ENCODE measurements at places on chromosomes 12 and 14.
A peak's percentile ranks its signal among the peaks of the same experiment; 100 is the strongest.

DNA sequence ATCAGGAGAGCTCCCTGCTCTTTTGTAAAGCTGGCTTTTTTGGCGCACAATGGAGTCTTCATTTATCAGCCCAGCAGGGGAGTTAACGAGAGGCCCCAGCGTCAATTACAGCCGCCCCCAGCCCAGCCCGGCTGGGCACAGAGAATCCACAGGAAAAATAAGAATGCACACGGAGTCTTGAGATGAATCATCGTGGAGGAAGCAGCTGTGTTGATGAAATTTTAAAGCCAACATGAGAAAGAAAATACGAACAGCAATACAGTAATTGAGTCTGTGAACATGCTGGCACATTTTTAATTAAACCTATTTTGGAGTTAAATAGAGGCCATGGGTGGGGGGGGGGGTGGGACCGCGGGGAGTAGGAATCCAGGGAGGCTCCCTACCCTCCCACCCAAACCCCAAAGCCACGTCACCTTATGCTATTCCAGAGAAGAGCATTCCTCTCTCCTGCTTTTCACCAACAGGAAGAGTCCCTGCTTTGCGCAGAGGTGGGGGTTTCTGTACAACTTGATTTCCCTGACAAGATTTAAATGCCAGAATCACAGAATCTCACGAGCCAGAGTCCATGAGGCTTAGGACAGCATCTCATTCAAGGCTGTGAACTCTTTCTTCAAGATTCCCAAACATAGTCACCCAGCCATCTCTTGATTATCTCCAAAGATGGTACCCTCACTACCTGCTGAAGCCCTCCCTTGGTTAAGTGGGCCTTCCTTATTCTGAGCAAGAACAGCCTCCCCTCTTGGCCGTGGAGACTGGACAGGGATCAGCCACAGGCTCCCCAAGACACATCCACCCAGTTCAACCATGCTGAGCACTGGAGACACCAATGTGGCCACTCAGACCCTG is 50.3 kb downstream of the CCNK start:
- no peak for DNase-seq

GRCh38 chr12:9509464-9510161 is 98.1 kb downstream of the KLRB1 start:
- no peak for DNase-seq

DNA sequence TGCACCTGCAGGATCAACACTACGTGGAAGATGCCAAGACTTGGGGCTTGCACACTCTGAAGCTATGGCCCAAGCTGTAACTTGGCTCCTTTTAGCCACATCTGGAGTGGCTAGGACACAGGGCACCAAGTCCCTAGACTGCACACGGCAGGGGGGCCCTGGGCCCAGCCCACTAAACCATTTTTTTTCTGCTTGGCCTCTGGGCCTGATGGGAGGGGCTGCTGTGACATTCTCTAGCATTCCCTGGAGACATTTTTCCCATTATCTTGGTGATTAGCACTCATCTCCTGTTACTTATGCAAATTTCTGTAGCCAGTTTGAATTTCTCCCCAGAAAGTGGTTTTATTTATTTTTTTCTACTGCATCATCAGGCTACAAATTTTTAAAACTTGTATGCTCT is 1080.7 kb downstream of the LRFN5 start:
- DNase-seq: no peak

- no peak for DNase-seq
Observed at GRCh38 chr12:31756977-31757420, 28.2 kb upstream of the AMN1 start.

GRCh38 chr12:77686760-77687159 is 143.9 kb upstream of the NAV3 start:
- DNase-seq: no peak

GRCh38 chr14:47507861-47508260 is 167.5 kb downstream of the MDGA2 start:
- DNase-seq: no peak

- no peak for DNase-seq
Observed at GRCh38 chr12:132140501-132140900, 3.6 kb downstream of the DDX51 start.

DNA sequence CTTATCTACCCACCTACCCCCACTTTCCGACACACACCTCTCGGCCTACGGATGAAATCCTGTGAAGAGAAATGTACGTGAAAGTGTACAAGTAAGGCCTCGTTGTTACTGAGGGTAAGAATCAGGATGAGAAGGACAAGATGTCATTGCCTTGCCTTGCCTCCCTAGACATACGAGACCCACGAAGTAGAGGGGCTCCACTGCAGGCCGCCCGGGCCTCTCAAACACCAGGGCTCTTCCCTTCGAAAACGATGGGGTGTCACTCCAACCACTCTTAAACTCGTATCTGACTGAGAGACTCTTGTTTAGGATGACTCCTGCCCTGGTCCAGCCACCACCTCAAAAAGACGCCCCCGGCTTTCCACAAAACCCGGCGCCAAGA is 498 bp downstream of the RACGAP1 start:
- DNase-seq: no peak

DNA sequence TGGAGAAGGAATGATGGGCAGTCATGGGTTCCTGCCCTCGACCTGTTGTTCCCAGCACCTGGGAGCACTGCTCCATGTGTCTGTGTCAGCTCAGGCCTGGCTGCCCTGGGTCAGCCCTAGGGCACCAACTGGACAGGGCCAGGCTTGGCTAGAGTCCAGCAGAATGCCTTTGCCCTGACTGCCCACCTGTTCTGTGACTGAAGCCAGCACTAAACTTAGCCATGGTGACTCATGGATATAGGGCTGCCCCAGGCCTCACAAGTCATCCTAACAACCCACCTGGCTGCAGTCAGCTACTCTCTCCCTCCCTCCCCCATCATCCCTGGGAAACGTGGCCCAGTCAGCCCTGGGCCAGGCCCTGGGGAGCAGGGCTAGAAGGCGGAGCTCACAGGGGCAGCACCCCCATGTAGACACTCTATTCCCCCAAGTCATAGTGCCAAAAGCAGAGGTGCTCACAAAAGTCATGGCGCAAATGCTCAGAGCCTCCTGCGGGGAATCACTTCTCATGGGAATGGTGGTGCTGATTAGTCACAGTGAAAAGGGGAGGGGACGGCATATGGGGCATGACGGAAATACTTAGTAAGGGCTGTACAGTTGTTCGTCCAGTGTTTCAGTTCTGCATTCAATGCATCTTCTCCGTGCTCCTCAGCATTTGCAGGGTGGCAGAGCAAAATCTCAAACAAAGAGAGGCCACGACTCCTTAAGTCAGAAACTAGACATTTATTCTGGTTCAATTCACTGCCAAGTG is 52.0 kb upstream of the NTF3 start:
- no peak for DNase-seq

- DNase-seq: no peak
Observed at GRCh38 chr12:47931187-47931586, 26.4 kb upstream of the VDR start.

GRCh38 chr12:54359762-54360351 is 4.4 kb downstream of the GPR84 start:
- DNase-seq: no peak

- DNase-seq: no peak
Observed at GRCh38 chr14:95504135-95505029, 12.1 kb downstream of the SYNE3 start.

GRCh38 chr14:74579447-74580274 is 32.4 kb downstream of the LTBP2 start:
- no peak for DNase-seq

GRCh38 chr12:112381406-112381882 is 787 bp downstream of the HECTD4 start:
- DNase-seq: peak; percentile 23

- DNase-seq: no peak
Observed at GRCh38 chr12:100295764-100296555, 29.0 kb downstream of the SCYL2 start.

GRCh38 chr12:89578499-89578898 is 52.7 kb upstream of the POC1B start:
- no peak for DNase-seq

DNA sequence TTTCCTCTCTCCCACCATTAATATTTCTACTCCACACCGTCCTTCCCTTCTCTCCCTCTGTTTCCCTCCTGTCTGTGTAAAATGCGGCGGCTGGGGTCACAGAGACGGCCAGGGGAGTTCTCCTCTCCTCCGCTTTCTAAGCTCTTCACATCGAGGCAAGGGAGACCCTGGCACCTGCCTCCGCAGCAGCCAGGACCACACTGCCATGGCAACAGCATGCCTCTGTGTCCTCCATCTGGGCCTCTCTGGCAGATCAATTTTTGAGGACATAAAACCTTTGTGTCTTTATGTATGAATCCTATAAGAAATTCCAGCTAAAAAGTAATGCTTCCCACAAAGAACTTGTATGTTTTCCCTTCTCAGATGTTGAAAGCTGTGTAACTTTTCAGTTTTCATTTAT is 41.4 kb downstream of the DYRK4 start:
- no peak for DNase-seq

DNA sequence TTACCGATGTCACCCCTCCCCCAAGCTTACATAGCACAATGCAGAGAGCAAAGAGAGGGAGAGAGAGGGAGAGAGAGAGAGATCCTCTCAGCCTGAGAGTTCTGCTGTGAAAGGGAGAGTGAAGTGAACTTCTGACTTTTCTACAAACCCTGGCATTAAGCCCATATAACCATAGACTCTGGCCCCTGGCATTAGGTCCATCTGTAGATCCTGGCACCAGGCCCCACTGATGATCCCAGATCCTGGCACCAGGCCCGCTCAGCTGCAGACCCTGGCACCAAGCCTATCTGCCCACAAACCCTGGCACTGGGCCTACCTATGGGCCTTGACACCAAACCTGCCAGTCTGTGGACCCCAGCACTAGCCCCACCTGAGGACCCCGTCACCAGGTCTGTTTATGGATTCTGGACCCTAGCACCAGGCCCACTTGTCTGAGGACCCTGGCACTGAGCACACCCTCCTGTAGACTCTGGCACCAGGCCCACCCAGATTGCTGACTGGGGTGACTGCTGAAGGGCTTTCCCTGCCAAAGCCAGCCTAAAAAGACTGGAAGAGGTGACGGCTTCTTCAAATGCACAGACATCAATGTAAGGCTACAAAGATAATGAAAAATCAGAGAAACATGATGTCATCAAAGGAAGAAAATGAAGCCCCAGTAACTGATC is 14.5 kb upstream of the KRT83 start:
- no peak for DNase-seq

- DNase-seq: no peak
Observed at GRCh38 chr14:22163051-22163450, 426.0 kb downstream of the DAD1 start.

DNA sequence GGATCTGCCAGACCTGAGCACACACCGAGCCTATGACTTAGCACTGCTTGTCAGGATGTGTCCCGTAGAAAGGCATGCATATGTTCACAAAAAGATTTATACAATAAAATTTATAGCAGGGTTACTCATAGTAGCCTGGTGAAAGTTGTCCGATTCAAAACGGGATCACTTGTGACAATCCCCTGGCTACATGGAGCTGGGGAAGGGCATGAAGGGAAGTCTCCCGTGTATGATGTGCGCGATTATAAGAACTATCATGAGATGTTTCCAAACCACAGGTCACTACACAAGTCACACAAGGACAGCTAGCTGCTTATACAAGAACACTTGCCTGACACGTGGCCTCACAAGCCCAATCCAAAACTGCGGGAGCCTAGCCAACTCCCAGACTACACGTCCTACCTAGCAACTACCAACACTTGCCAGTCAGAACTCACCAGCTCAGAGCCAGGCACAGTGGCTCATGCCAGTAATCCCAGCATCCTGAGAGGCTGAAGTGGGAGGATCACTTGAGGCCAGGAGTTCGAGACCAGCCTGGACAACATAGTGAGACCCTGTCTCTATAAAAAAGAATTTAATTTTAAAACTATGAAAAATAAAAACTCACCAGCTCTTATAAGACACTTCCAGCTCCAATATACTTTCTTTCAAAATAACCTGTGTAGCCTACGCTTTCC is 7.5 kb upstream of the CDCA4 start:
- DNase-seq: no peak

DNA sequence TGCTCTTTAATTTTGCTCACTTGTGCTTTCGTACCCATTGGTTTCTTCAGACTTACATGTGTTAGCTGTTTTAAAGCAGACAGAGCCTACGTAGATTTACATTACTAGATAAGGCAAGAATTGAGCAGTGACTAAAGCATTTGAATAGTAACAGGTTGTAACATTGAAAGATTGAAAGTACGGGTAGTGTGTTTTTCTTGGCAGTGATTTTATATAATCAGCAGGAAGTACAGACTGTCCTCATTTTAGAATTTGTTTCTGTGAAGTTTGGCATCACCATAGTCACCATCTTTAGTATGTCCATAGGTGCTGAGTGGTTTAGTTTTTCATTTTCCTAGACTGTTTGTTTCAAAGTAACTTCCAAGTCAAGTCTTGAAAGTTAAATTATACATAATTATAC is 14.0 kb downstream of the RTRAF start:
- DNase-seq: no peak

DNA sequence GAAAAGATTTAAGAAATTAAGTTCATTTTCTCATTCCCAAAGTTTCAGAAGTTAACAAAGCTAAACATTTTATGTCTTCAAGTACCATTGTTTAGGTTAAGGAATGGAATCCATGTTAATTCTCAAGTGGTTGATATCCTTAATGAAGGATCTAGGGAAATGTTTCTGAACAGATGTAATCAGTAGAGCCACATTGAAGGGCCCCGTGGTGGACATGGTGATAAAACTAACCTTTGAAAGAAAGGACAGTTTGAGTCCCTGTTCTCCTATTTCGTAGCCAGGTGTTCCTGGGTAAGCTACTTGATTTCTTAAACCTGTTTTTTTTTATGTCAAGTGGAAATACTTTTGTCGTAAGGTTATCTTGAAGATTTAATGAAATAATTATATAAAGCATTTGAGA is 4.6 kb downstream of the PPM1A start:
- DNase-seq: no peak

DNA sequence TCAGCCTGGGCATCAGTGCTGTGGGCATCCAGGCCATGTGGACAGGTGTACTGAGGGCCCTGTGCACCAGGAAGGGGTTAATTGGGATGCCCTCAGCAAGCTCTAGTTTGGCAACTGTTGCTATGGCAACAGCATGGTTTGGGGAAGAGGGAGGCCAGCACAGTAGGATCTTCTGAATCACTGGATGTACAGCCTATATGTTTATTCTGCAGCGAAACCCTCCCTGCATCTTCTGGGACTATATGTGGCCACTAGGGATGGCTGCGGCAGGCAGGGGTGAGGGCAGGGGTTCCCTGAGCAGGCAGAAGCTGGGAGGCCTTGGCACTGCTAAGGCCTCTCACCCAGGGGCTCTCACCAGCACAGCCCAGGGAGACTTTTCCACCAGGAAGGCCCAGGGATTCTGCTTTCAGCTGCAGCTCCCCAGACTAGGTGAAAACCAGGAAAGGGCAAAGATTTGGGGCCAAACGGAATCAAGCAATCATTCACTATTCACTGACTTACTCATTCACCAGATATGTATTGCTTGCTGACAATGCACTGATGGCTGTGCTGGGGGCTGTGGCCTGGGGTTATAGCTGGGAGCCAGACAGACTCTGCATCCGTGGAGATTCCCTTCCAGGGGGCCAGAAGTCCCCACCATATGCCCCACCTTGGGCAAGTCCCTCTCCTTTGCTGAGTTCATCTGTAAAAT is 42.8 kb downstream of the IRF2BPL start:
- DNase-seq: no peak

- DNase-seq: no peak
Observed at GRCh38 chr12:693934-694533, 30.8 kb upstream of the NINJ2 start.

- DNase-seq: no peak
Observed at GRCh38 chr14:88191605-88192004, 131.5 kb downstream of the KCNK10 start.

Measured in activated T-helper 1 cell treated with Interleukin-2 at 50 U/mL for 16 hours (primary cell).